Left lobe of liver (tissue), 2 donors: ENCODE measurements at places on chromosomes 1 and 21. TPM values are rescaled to one million over a fixed set of nuclear protein-coding genes. Genes with fewer than 3 reads are reported as not detected.

- DNase-seq = no peak
Measured at GRCh38 chr1:180264595-180264994, 34.5 kb downstream of the LHX4 start.

DNA sequence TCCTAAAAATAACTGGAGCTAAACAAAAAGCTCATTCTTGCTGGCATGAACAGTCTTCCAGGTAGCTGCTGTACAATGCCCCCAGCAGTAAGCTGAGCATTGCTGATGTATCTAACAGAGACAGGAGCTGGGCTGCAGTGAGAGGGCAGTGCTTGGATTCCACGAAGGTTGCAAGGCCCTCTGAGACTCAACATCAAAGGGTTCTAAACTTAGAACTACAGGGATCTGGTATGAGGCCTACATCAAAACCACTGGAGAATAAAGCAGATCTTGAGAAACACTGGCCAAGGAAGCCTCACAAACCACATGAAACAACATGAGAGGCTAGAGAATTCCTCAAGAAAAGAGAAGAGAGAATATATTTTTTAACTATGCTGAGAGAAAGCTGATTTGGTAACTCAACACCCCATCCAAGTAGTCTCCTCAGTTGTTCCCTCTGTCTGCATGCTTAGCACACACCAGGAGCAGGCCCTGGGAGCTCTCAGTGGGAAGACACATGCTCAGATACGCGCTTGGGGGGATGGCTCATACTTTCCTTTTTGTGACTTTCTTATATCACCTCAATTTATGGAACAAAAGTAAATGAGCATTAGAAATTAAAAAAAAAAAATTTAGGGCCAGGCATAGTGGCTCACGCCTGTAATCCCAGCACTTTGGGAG lies 27.7 kb downstream of the DSTYK start:
- DNase-seq = no peak

DNA sequence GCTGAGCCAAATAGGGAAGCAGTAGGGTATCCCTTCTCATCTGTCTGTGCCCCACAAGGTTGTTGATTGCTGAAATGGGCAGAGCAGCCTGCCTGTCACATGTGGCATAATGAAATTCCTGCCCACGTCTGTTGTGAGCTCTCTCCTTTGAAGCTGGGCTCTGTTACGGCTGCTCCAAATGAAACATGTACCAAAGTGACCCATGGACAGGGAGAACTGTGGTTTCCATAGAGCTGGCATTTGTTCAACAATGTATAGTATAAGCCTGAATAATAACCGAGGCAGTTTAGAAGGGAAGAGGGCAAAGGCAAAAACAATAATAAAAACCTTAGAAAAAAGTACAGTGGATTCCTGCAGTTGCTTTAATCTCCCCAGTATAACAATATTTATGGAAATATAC lies 149.7 kb downstream of the LYPLAL1 start:
- DNase-seq = no peak

TDRD5 gene
- not detected for total RNA-seq

- no peak for DNase-seq
Measured at GRCh38 chr21:30598802-30599201, at the start of gene KRTAP6-2. Gene KRTAP6-2, minus strand, starts transcription at chr21:30598902. Its CDS starts 28 bp downstream, at chr21:30598874.
